ENCODE measurements at places on chromosomes 7 and 10. TPM values are rescaled to one million over a fixed set of nuclear protein-coding genes. Genes with fewer than 3 reads are reported as not detected.

DNA sequence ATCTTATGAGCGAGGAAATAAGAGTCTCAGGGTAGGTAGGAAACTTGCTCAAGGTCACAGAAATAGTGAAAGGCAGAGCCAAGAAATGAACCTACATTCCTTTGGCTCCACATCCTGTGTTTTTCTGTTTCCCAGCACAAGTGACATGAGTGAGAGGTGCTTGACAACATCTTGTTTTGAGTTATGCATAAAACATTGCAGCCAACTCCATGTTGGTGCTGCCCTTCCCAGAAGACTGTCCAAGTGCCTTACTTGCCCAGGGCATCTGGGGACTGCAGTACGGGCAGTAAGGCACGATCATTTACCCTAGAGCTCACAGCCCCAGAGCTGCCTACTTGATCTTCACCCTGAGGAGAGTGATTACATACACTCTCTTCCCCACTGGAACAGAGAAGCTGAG lies 148.8 kb downstream of the NOC3L start:
- no peak overlapping the region for H3K27ac ChIP-seq
- no peak overlapping the region for H3K4me3 ChIP-seq
- DNase-seq: no peak

- no peak for DNase-seq
- peaks cover 4% of the 10 kb centered on the region for H3K27me3 ChIP-seq
- H3K4me3 ChIP-seq: no peak overlapping the region
- H3K36me3 ChIP-seq: no peaks in the 10 kb centered on the region
- H3K27ac ChIP-seq: no peak overlapping the region
Observed at GRCh38 chr10:104074505-104074904, 11.2 kb downstream of the COL17A1 start.

- DNase-seq: no peak
- H3K36me3 ChIP-seq: peaks cover 1% of the 10 kb centered on the region
- no peaks in the 10 kb centered on the region for H3K27me3 ChIP-seq
- peaks cover 2% of the 10 kb centered on the region for H3K4me1 ChIP-seq
- H3K27ac ChIP-seq: peak overlapping the region; percentile 67
Observed at GRCh38 chr7:99372275-99373090, 2.0 kb upstream of the ARPC1B start.

DNA sequence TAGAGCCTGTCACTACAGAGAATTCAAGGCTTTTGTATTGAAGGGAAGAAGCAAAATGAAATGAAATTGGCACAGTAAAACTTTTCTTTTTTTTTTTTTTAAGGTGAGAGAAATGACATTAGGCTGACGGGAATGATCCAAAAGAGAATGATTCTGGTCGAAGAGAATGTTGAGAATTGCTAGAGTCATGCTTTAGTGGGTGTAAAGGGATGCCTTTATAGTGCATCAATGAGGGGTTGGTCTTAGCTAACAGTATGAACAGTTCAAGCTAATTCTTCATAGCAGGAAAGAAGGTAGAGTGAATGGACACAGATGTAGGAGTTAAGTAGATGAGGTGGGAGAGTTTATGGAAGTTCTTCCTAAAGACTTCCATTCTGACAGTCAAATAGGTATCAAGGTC lies 32.3 kb upstream of the LSM8 start:
- peaks cover 57% of the 10 kb centered on the region for H3K27me3 ChIP-seq
- H3K36me3 ChIP-seq: no peaks in the 10 kb centered on the region
- DNase-seq: no peak
- H3K4me1 ChIP-seq: no peaks in the 10 kb centered on the region
- H3K27ac ChIP-seq: no peak overlapping the region

DNA sequence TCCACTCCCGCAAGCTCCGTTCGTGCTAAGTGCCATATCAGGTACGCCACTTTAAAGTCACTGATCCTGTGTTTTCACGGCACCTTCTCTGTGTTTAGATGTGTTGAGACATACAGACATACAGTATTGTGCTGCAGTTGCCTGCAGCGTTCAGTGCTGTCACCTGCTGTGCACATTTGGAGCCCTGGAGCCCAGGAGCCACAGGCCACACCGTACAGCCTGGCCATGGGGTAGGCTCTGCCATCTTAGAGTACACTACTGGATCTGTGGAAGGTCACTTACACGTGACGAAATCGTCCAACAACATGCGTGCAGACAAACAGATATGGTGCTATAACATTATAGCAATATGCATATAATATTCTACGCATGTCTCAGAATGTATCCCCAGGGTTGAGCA lies 111.3 kb downstream of the ELFN1 start:
- H3K4me1 ChIP-seq: no peaks in the 10 kb centered on the region
- peaks cover 18% of the 10 kb centered on the region for H3K27me3 ChIP-seq
- H3K4me3 ChIP-seq: no peak overlapping the region
- no peak for DNase-seq
- H3K27ac ChIP-seq: no peak overlapping the region

DNA sequence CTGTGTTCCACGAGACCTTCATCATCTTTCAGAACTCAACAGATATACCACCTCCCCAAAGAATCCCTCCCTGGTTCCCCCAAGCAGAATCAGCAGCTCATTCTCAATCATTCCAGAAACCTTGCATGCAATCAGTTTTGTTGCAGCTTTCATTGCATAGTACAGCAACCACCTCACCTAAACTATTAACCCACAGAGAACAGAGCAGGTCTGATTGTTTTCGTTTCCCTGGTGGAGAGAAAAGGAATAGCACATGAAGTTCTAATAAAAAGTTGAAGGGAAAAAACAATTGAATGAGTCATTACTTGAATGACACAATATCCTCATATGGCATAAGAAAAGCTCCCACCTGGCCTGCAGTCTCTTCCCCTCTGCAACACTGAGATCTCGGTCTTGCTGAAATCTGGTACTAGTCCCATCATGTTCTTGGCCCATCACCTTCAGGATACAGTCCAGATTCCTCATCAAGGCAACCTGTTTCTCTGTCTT lies 147.1 kb upstream of the GDF10 start:
- no peak overlapping the region for H3K27ac ChIP-seq
- peaks cover 20% of the 10 kb centered on the region for H3K27me3 ChIP-seq
- no peaks in the 10 kb centered on the region for H3K4me1 ChIP-seq

GRCh38 chr10:23046027-23046426 lies 49.4 kb upstream of the MSRB2 start:
- peaks cover 22% of the 10 kb centered on the region for H3K27me3 ChIP-seq
- no peak for DNase-seq
- H3K4me1 ChIP-seq: no peaks in the 10 kb centered on the region
- no peak overlapping the region for H3K27ac ChIP-seq
- H3K4me3 ChIP-seq: no peak overlapping the region
- H3K36me3 ChIP-seq: no peaks in the 10 kb centered on the region

- no peaks in the 10 kb centered on the region for H3K4me1 ChIP-seq
- DNase-seq: no peak
- H3K27ac ChIP-seq: no peak overlapping the region
- H3K4me3 ChIP-seq: no peak overlapping the region
- H3K36me3 ChIP-seq: no peaks in the 10 kb centered on the region
Observed at GRCh38 chr7:79340212-79340611, 113.3 kb downstream of the MAGI2 start.

DNA sequence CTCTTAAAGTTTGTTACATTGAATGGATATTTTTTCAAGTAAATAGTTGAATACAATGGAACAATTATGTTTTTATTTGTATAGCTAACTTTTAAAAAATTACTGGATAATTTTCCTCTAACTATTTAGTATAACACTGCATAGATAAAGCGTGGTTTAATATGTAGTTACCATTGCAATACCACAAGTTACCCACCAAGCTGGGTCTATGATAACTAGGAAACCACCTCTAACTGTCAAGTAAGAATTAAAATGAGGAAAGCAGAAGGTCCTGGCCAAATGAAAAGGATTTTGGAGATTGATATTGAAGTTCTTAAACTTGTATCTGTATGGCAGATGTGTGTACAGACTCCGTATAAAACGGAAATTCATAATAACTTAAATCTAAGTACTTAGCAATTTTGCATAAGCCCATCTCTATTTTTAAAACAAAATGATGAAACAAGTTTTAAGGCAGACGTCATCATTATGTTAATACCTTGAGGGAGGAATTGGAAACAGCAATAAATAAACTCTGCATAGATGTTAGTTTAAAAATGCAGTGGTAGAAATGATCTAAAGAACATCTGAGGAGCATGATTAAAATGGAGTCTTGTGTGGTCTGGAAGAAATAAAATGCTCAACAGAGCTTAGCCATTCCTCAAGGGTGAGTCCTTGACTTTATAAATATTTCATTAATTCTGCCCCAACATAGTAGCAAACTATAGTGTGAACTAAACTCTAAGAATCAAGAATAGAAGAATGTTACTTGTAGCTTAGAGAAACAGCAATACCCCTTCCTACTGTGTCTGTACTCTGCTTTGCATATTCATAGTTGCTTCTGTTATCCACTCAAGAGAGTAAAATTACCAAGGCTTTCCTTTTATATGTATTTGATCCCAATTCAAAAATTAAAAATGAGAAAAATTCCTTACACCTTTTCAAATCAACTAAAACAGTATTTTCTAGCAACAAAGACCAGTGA lies 206.4 kb upstream of the FERD3L start:
- H3K27ac ChIP-seq: no peak overlapping the region
- H3K27me3 ChIP-seq: no peaks in the 10 kb centered on the region
- H3K36me3 ChIP-seq: no peaks in the 10 kb centered on the region
- no peaks in the 10 kb centered on the region for H3K4me1 ChIP-seq
- DNase-seq: no peak

DNA sequence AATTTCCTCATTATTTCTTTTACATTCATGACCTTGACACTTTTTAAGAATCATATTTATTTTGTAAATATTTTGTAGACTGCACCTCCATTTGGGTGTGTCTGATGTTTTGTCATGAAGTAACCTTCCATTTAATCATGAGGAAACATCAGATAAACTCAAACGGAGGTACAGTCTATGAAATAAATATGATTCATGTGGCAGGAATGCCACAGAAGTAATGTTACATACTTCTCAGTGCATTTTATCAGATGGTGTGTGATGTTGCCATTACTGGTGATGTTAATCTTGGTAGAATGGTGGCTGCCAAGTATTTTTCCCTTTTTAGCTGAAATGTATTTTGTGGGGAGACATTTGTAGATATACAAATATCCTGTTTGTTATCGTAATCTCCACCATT lies 64.9 kb downstream of the ZNF37A start:
- no peak overlapping the region for H3K4me3 ChIP-seq
- H3K36me3 ChIP-seq: peaks cover 9% of the 10 kb centered on the region
- H3K27ac ChIP-seq: no peak overlapping the region
- no peak for DNase-seq
- no peaks in the 10 kb centered on the region for H3K4me1 ChIP-seq

DNA sequence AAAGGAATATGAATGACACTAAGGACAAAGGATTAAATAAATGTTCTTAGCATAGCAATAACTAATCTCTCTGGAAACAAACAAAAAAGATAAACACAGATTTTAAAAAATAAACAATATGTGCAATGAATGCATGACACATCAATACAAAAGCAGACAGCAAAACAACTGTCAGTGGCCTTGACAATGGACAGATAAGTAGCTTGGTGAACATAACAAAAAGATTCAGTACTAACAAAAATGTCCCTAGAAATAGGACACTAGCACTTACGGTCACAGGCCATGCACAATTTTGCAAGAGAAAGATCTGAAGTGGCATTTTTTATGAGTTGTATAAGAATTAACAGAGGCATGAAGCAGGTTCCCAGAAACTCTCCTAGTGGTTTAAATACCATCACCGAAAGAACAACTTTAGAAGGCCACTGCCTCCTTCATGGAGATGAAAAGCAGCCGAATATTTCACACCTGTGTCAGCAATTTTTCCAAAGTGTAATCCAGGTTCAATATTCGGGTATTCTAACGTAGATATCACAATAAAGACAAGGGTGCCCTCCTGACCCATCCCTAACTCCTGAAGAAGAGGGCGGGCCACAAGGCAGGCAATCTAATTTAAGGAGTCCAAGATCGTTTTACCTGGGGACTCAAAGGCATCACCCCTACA lies 231.3 kb upstream of the MKLN1 start:
- no peak for DNase-seq
- H3K27me3 ChIP-seq: no peaks in the 10 kb centered on the region
- H3K4me3 ChIP-seq: peak overlapping the region; percentile 63

DNA sequence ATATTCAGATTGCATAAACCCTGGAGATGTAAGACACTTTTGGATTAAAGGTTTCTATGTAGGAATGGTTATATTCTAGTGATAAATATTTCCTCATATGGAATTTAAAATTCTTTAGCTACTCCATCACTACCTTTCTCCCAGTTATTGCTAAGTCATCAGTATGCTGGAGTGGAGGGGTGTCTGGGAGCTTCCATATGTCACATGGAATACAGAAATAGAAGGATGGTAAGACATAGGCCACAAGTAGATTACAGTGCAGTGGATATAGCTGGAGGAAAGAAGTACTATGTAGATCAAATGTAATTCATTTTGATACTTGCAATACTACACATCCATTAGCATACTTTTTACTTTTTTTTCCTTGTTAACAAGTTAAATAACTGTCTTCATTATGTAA lies 428.4 kb downstream of the ARL4A start:
- H3K36me3 ChIP-seq: no peaks in the 10 kb centered on the region
- DNase-seq: no peak
- H3K27me3 ChIP-seq: peaks cover 7% of the 10 kb centered on the region
- H3K4me1 ChIP-seq: no peaks in the 10 kb centered on the region
- H3K27ac ChIP-seq: no peak overlapping the region

DNA sequence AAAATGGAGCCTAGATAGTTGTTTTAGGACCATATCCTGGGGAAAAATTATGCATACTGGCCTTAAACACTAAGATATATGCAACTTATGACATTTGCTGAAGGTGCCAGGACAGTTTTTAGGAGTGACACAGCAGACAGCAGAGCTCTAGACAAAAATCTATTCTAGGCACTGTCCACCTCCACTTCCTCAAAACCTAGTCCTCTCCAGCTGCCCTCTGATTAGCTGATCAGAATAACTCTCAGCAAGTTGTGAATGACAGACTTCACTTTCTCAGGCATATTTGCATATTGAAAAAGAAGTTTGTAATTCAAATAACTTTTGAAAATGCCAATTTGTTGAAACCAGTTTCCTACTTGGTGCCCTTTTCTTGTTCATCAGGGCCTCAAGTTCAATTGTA lies 152.3 kb upstream of the STEAP4 start:
- no peak for DNase-seq
- H3K36me3 ChIP-seq: no peaks in the 10 kb centered on the region
- no peak overlapping the region for H3K4me3 ChIP-seq

- no peak for DNase-seq
- no peaks in the 10 kb centered on the region for H3K36me3 ChIP-seq
- no peaks in the 10 kb centered on the region for H3K4me1 ChIP-seq
- H3K4me3 ChIP-seq: no peak overlapping the region
- H3K27me3 ChIP-seq: peaks cover 19% of the 10 kb centered on the region
Observed at GRCh38 chr10:76089556-76090180, 658.2 kb downstream of the LRMDA start.

GRCh38 chr10:13023754-13024153 lies 22.2 kb upstream of the CCDC3 start:
- H3K36me3 ChIP-seq: peaks cover 14% of the 10 kb centered on the region
- H3K27me3 ChIP-seq: peaks cover 12% of the 10 kb centered on the region
- no peak overlapping the region for H3K27ac ChIP-seq
- no peaks in the 10 kb centered on the region for H3K4me1 ChIP-seq
- no peak overlapping the region for H3K4me3 ChIP-seq

GRCh38 chr7:130488392-130489139 lies 3.3 kb upstream of the MEST start:
- no peak overlapping the region for H3K27ac ChIP-seq
- H3K27me3 ChIP-seq: peaks cover 41% of the 10 kb centered on the region
- no peak overlapping the region for H3K4me3 ChIP-seq
- H3K4me1 ChIP-seq: peaks cover 31% of the 10 kb centered on the region
- no peaks in the 10 kb centered on the region for H3K36me3 ChIP-seq
- DNase-seq: no peak

NEUROG3 gene
- total RNA-seq: not detected

AFAP1L2 gene
- 1.3 TPM for total RNA-seq

DYNC1I1 gene
- total RNA-seq: not detected

NACAD gene
- total RNA-seq: 1.1 TPM

TFR2 gene
- 10.1 TPM for total RNA-seq

NODAL gene
- not detected for total RNA-seq

LRRD1 gene
- not detected for total RNA-seq

PDLIM1 gene
- total RNA-seq: 6.8 TPM

AKR1C4 gene
- total RNA-seq: not detected
